ENCODE measurements at places on chromosomes 2 and 18. TPM values are rescaled to one million over a fixed set of nuclear protein-coding genes. Genes with fewer than 3 reads are reported as not detected.

Gene UBE2F
- total RNA-seq: 47.4 TPM

Gene AQP12B
- total RNA-seq: not detected

Gene TDRD15
- not detected for total RNA-seq

Gene EMILIN2
- total RNA-seq: 11.3 TPM

Gene CRYBA2
- total RNA-seq: not detected

Gene ALK
- total RNA-seq: not detected
